ENCODE measurements at places on chromosomes 16 and 17.

GRCh38 chr17:50533185-50533584 is 650 bp downstream of the EPN3 start:
- no peak for DNase-seq

DNA sequence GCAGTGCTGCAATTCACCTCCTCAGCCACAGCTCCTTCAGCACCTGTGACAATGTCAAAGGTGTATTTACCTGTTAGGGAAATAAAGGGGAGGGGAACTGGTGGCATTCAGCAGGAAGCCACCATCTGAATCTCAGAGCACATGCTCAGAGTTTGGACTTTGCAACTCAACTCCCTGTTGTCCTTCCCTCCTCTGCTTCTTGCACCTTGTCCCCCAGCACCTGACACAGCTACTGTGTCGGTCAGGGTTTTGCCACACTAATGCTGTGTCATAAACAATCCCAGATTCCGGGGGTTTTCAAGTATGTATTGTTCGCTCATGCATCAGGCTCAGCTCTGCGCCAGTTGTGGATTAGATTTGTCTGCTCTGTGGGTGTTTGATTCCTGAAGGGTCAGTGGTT is 43.7 kb downstream of the HSBP1 start:
- DNase-seq = no peak

DNA sequence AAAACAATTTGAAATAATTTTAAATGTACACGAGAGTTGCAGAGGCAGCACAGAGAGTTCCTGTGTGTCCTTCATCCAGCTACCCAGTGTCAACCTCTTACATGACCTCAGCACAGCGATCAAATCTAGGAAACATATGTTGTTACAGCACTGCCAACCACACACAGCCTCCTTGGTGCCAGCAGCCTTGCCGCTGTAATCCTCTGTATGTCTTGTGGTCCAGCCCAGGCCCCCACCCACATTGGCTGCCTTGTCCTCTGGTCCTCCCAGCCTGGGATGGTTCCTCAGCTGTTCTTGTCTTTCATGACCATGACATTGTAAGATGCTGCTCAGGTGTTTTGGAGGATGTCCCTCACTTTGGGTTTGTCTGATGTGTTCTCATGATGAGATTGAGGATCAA is 178.0 kb downstream of the RPTOR start:
- DNase-seq = no peak

- no peak for DNase-seq
These were observed 27.7 kb upstream of the WSB1 start for GRCh38 chr17:27266228-27266627.

DNA sequence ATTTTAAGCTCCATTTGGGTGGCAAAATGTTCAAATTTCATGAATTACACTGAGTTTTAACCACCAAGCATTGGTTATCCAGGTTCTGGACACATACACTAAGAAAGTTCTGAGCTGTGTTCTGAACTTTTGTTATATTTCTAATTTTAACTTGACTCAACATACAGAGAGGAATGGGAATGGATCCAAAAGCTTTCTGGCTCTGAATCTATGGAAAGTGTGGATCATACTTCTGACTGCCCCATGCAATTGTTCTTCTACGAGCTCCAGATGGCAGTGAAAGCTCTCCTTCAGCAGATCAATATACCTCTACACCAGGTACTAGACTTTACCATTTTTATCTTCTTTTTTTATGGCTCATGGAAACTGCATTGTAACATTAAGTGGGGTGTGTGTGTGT is 113.0 kb upstream of the NOG start:
- no peak for DNase-seq

DNA sequence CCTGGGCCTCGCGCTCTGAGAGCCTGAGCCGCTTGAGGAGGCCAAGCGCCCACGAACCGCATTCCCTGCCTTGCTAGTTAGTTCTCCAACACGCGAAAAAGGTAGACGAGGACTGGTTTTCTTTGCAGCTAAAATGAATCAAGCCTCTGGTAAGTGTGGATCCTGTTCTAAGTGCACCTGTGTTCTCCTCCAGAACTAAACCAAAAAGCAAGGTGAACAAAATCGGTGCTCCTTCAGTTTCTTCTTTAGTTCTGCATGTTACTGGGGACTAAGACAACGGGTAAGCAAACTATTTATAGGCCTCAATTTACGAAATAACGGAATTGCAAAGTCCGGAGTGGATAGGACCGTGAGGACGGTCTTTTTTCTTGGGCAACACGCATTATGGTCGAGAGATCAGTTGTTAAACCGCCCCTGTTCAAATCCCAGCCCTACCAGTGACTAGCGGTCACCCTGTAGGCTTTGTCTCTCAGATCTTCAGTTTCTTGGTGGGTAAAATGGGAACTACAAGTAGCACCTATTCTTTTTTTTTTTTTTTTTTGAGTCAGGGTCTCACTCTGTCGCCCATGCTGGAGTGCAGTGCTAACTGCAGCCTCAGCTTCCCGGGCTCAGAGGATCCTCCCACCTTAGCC is 993 bp upstream of the ANKRD11 start:
- DNase-seq = no peak

DNA sequence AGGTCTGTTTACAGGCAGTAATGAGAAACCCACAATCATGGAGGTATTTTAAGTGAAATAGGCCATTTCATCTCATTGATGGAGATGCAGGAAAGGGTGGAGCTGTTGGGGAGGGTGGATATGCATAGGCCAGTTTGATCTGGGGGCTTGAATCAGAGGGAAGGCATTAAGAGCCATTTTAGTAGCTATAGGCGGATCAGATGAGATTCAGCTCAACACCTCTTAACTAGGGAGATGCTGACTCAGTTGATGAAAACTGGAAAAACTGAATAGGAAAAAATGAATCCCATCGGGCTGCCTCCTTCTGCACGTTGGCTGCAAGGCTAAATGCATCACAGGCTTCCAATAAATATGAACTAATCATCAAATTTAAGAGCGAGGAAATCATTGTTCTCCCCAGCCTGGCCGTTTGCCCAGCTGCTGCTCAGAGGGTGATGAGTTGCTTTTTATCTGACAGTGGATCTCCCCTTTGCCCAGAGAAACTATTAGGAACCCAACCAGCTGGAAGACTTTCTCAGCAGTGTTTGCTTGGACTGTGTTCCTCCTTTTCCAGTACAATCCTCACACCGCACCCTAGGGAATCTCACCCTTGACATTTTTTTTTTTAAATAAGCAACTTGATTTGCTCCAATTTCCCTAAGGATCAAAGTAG is 149.6 kb downstream of the SOX9 start:
- no peak for DNase-seq

DNA sequence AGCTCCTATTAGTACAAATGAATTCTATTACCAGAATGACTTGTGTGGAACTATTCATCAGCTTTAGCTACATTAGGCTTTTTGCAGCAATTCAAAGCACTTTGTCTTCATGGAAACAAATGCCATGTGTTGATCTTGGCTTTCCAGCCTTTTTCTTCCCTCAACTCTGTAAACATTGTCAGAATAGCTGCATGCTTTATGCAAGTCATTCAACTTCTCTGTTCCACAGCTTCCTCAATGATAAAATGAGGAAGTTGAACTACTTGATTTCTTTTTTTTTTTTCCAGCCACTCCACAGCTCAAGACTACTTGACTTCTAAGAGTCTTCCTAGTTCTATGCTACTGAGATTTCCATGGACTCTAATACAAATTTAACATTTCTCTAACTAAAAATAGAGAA is 41.1 kb downstream of the KIAA0753 start:
- no peak for DNase-seq

- DNase-seq = no peak
These were observed at the start of gene ABCA9 for GRCh38 chr17:69060822-69061221. TSS of gene ABCA9 (minus strand) at chr17:69060927. CDS start at chr17:69051126, 9,801 bp downstream.

Measured in CD4-positive, alpha-beta T cell treated with Interleukin-4 for 4 hours (primary cell).